ENCODE measurements at places on chromosomes 5 and 9. TPM values are rescaled to one million over a fixed set of nuclear protein-coding genes. Genes with fewer than 3 reads are reported as not detected.

GRCh38 chr9:124513376-124513994, 6.3 kb upstream of the NR5A1 start:
- peaks cover 8% of the 10 kb centered on the region for H3K4me1 ChIP-seq
- H3K27me3 ChIP-seq = no peaks in the 10 kb centered on the region
- H3K36me3 ChIP-seq = no peaks in the 10 kb centered on the region
- DNase-seq = no peak

SHISAL2B gene
- 21.1 TPM for polyA plus RNA-seq

PALM2AKAP2 gene
- 2.5 TPM for polyA plus RNA-seq

NREP gene
- 264 TPM for polyA plus RNA-seq

GRCh38 chr9:79977074-79977435, 405.3 kb downstream of the TLE4 start:
- no peak overlapping the region for H3K4me3 ChIP-seq
- peaks cover 11% of the 10 kb centered on the region for H3K4me1 ChIP-seq
- no peaks in the 10 kb centered on the region for H3K36me3 ChIP-seq

GRCh38 chr5:172479034-172479783, 24.9 kb upstream of the SH3PXD2B start:
- H3K27ac ChIP-seq = no peak overlapping the region
- H3K36me3 ChIP-seq = no peaks in the 10 kb centered on the region
- H3K4me3 ChIP-seq = peak overlapping the region; percentile 24
- no peaks in the 10 kb centered on the region for H3K27me3 ChIP-seq
- DNase-seq = peak; percentile 96

CDO1 gene
- polyA plus RNA-seq = 22.7 TPM

DNA sequence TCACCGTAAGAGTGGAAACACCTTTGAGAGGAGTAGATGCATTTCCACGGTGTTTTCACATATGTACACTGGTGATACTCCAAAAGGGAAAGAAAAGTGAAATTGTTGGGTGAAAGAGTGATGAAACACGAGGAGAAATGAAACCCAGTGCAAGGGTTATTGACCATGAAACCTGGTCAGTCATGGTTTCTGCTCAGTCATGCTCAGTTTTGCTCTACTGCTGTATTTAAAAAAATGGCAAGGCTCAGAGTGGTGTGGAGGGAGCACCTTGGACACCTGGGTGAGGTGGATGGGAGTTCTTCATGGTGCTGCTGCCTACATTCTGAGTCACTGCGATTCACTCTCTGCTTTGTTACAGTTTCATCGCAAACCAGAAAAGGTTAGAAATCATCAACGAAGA, 32.3 kb downstream of the NTRK2 start:
- no peaks in the 10 kb centered on the region for H3K36me3 ChIP-seq
- H3K4me1 ChIP-seq = no peaks in the 10 kb centered on the region
- no peak for DNase-seq
- H3K27ac ChIP-seq = no peak overlapping the region
- H3K27me3 ChIP-seq = no peaks in the 10 kb centered on the region

DNA sequence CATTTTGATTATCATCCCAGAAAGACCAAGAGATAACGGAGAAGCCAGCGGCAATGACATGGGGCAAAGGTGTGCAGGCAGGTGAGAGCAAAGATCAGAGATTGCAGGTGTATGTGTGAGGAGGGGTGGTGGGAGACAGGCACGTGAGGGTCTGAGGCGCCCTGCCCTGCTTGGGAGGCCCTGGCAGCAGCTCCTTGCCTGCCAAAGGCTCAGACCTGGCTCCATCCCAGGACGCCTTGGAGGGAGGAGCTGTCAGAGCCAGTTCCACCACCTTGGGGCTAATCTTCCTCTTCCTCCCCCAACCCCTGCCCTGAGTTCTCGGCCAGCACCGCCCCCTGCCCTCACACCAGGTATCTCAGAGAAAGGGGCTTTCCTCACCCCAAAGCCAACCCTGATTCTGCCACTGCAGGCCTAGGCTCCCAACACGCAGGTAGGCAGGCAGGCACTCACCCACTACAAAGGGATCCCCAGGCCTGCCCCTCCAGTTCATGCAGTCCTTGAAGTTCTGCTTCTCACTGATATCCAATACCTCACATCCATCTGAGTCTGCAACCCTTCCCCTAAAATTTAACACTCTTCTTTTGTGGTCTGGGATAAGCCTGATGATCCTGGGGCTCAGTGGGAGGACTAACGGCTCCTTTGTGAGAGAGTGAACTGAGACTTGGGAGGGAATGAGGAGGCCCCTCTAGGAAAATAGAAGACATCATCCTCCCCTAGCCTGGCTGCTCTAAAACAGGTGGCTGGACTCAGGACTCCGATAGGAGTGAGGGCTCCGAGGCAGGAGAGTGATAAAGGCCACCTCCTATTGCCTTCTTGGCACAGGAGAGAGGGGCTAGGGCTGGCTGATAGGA, 1.8 kb downstream of the AQP3 start:
- no peak overlapping the region for H3K4me3 ChIP-seq
- no peak for DNase-seq
- no peak overlapping the region for H3K27ac ChIP-seq

HRH2 gene
- 8.8 TPM for polyA plus RNA-seq

GRCh38 chr9:93612796-93613154, 36.4 kb downstream of the PHF2 start:
- no peak overlapping the region for H3K27ac ChIP-seq
- H3K36me3 ChIP-seq = no peaks in the 10 kb centered on the region
- H3K4me1 ChIP-seq = peaks cover 12% of the 10 kb centered on the region
- no peaks in the 10 kb centered on the region for H3K27me3 ChIP-seq
- H3K4me3 ChIP-seq = no peak overlapping the region

DNA sequence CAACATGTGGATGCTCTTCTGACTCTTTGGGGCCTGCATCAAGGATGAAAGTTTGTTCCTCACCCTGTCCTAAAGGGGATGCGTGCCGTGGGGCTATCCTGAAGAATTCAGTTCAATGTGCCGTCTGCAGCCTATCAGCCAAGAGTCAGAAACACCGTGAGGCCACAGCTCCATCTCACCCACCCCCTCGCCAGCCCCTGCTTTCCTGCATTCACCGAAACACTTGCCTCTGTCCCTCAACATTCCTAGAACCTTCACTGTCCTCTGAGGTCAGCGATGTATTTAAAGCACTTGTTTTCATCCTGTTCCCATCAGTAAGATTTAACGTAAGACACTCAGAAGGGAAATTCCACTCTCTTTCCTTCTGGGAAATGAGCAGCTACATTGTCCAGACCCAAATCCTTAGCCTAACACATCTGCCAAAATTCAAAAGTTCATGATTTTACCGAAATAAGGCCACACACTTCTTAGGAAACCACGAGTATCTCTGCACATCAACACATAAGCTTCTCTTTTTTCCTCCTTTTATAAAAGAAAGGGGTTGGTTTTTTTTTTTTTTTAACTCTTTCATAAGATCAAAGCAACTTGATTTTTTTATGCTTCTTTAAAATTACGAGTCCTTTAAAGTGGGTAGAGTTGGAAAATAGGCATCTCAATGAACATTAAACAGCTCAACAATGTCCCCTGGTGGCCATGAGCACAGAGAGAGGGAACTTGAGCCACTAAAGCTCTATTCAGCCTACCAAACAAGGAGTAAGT, 100.7 kb downstream of the SUSD1 start:
- DNase-seq = peak; percentile 85
- H3K36me3 ChIP-seq = no peaks in the 10 kb centered on the region

DNA sequence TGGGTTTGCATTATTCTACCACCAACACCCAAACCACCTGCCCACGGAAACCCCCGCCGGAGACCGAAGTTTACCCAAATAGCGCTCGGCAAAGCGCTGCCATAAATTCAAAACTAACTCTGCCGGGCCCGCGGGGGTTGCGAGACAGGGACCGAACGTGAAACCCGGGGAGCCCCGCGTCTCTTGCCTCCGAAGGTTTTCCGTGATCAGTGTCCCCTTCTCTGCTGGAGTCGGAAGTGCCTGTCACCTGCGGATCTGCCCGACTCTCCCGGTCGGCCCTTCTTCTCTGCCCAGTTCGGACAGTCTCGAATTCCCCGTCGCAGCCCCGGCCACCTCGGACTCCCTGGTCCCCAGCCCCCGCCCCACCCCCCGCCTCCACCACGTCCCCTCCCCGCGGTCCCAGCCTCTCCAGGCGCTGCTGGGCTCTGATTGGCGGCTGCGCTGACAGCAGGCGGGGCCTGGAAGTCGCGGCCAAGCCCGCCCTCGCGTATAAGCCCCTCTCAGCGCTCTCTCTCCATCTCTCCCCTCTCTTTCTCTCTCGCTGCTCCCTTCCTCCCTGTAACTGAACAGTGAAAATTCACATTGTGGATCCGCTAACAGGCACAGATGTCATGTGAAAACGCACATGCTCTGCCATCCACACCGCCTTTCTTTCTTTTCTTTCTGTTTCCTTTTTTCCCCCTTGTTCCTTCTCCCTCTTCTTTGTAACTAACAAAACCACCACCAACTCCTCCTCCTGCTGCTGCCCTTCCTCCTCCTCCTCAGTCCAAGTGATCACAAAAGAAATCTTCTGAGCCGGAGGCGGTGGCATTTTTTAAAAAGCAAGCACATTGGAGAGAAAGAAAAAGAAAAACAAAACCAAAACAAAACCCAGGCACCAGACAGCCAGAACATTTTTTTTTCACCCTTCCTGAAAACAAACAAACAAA, at the start of gene RORB:
RORB (plus strand) TSS at position 517 of the 929 bp plus-strand sequence. CDS start 642 bp downstream, outside the sequence.
- H3K36me3 ChIP-seq = no peaks in the 10 kb centered on the region
- peaks cover 53% of the 10 kb centered on the region for H3K4me1 ChIP-seq
- peak; percentile 93 for DNase-seq
- peaks cover 49% of the 10 kb centered on the region for H3K27me3 ChIP-seq

LCN12 gene
- 0.68 TPM for polyA plus RNA-seq

NEUROG1 gene
- 0.16 TPM for polyA plus RNA-seq

SH3RF2 gene
- polyA plus RNA-seq = 1.7 TPM

DNA sequence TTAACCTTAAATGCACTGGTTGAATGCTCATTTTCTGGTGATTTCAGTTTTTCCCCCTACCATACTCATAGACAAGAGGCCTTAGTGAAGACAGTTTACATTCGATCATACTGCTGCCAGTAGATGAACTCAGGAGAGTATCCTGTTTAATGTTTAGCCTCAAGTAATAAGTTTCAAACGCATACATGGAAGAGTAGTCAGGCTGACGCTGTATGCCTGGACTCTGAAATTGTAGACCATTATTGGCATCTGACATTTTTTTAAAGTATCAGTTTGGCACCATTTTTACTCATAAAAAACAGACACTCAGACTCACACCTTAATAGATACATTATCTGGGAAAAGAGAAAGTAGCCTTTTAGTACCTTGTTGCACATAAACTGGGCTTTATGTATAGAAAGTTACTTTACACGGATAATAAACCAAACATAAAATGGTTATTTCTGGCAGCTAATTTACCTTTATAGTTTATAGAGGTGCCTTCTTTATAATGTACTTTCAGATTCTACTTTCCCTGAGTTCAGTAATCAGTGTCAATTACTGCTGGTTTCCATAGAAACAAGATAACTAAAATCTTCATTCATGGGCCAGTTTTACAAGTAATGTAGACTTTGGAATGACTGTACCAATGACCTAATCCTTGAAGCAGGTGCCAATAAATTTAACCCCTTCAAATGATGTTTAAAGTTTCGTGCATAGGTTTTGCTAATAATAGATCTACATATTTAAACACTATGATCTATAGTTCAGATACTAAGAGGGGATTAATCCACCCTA, 183.8 kb upstream of the ITGA1 start:
- DNase-seq = no peak
- H3K27me3 ChIP-seq = no peaks in the 10 kb centered on the region
- no peaks in the 10 kb centered on the region for H3K4me1 ChIP-seq
- H3K4me3 ChIP-seq = no peak overlapping the region

DNA sequence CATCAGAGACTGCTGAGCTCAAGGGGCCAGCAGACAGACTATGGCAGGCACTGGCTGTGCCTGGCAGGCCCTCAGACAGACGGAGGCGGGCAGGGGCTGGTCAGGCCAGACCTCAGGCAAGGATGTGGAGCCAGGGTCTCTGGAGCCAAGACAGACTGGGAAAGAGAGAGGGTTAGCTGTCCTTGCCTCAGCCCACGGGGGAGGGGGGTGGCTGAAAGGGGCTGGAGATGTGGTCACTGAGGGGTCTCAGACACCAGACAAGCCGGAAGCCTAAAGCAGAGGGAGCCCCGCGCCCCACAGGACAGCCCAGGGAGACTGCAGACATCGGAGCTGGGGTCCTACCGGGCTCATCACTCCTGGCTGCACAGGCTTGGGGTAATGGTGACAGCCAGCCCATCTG, 141.2 kb upstream of the FOXD4L5 start:
- no peaks in the 10 kb centered on the region for H3K36me3 ChIP-seq
- H3K27ac ChIP-seq = no peak overlapping the region
- no peak for DNase-seq
- no peaks in the 10 kb centered on the region for H3K4me1 ChIP-seq
- H3K4me3 ChIP-seq = no peak overlapping the region

GALNT10 gene
- polyA plus RNA-seq = 2.6 TPM

GRCh38 chr5:66880401-66880800, 284.2 kb downstream of the MAST4 start:
- 0 out of 2 replicates have a peak, but pooled peaks cover 3% of the 10 kb centered on the region for H3K4me1 ChIP-seq
- H3K4me3 ChIP-seq = no peak overlapping the region
- no peaks in the 10 kb centered on the region for H3K36me3 ChIP-seq
- no peak for DNase-seq
- H3K27me3 ChIP-seq = no peaks in the 10 kb centered on the region
- H3K27ac ChIP-seq = no peak overlapping the region

DNA sequence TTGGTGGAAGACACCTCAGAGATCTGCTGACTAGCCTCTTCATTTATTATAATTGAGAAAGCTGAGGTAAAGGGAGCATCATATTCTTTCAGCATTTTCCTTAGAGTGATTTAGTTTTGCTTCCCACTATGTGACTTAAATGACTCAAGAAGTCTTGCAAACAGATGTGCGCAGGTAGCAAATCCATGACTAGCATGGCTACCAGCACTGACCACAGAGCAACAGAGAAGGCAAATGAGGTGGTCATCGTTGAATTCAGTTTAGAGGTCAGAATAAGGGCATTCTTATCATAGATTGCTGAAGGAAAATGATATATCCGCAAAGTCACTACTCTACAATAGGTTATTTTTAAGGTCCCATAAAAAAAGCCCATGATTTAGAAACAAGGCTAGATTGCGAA, 162.2 kb downstream of the PIK3R1 start:
- no peak for DNase-seq
- no peak overlapping the region for H3K4me3 ChIP-seq
- H3K27me3 ChIP-seq = no peaks in the 10 kb centered on the region
- H3K27ac ChIP-seq = no peak overlapping the region

PRUNE2 gene
- 10.6 TPM for polyA plus RNA-seq

DNA sequence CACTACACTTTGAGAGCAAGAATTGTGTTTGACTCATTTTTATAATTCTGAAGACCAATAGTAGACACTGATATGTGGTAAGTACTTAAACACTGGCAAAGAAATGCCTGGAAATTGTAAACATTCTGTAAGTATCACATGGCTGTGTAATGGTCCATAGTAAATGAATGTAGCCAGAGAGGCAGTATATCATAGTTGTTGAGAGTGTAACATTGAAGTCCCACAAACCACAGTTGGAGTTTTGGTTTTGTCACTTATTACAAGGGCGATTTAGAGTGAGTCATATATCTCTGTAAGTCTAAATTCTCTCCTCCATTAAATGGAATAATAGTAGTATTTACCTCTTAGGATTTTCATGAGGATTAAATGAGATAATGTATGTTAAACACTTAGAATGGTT, 181.1 kb upstream of the MEF2C start:
- no peak for DNase-seq
- H3K4me1 ChIP-seq = no peaks in the 10 kb centered on the region
- H3K27me3 ChIP-seq = no peaks in the 10 kb centered on the region

Data from GM23338 (cell line).